ENCODE measurements at places on chromosomes 4 and X.
A peak's percentile ranks its signal among the peaks of the same experiment; 100 is the strongest.

DNA sequence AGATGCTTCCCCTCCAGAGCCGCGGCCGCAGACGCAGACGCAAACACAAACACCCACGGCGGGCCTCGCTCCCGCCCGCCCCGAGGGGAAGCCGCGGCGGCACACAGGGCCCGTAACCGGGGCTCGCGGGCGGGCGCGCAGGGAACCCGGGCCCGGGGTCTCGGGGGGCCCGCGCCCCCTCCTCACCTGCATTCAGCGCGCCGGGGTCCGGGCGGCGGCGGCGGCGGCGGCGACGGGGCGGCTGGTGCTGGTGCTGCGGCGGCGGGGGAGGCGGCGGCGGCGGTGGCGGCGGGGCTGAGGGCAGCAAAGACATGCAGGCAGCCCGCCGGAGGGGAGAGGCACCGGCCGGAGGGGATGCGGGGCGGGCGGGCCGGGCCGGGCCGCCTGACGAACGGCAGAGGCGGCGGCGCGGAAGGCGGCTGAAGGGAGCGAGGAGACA is 255 bp upstream of the CNOT6L start:
- DNase-seq = peak; percentile 93

- DNase-seq = no peak
These were observed 61.3 kb downstream of the LIMCH1 start for GRCh38 chr4:41599192-41599786.

DNA sequence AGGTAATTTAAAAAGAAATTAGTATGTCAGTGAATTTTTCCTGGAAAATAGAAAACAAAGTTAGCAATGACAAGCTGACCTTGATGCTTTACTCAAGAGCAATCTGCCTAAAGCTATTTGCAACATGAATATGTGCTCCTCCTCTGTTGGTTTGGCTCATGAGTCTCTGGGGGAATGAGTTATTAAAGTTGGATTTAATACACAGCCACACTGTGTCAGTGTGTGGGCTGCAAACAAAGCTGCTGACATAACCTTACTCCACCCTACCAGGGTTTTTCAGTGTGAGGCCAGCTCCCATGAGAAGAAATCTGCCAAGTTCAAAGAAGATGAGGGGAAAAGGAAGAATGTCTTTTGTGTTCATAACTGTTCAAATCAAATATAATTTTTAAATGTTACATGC is 280.5 kb downstream of the TLL1 start:
- no peak for DNase-seq

- no peak for DNase-seq
These were observed 17.1 kb downstream of the MYOZ2 start for GRCh38 chr4:119152741-119153140.

DNA sequence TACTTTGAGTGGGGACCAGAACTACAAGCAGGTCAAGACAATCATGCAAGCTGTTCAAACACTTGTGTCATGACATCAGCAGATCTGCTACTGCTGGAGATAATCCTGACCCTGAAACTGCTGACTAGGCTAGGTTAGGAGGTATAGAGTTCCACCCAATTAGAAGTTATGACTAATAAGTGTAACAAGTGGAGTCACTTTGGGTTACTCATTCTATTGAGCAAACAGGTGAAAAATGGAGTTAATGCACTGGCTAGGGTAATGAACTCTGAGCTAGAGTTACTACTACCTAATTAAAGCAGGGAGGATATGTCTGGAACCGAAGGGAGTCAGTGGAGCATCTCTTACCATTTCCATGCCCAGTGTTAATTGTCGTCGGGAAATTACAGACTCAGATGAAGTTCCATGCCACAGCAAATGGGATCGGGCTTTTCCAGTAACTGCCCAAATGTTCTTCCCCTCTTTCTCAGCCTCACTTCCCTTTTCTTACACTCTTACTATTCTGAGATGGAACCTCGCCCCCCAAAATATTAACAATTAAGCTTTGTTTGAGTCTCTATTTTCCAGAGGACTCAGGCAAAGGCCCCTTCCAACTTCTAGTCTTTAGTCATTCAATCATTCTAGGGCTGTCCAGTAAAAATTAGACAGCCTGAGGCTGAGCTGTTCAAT is 19.8 kb upstream of the MANBA start:
- no peak for DNase-seq

GRCh38 chr4:25060241-25060962 is 29.7 kb upstream of the LGI2 start:
- DNase-seq = no peak

GRCh38 chr4:13349096-13349495 is 135.0 kb downstream of the RAB28 start:
- DNase-seq = no peak

GRCh38 chr4:107619066-107619465 is 101.0 kb downstream of the PAPSS1 start:
- DNase-seq = no peak

GRCh38 chr4:140361099-140361498 is 12.3 kb upstream of the SCOC start:
- DNase-seq = no peak

DNA sequence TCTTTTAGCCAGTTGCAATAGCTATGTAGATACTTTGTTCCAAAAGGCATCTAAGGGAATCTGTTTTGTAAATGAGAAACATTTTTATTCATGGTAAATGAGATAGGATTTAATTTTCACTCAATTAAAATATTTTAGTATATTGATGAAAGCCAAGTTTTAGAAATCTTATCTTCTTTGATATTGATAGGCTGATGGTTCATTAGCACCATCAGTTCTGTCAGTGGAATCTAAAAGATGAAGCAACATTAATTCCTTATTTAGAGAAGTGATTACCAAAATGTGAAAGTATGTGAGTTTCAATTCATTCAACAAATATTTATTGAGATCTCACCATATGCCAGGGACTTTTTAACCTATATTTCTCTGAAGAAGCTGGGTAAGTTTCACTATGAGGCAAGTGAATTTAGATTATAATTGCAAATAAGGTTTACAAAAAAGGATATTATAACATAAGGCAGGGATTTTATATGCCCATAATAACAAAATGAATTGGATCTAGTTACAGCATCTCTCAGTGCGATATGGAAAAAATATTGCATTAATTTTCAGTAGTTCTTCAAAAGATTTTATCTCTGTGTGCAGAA is 79.3 kb downstream of the GABRB1 start:
- DNase-seq = no peak

- DNase-seq = no peak
These were observed 268.4 kb downstream of the HS3ST1 start for GRCh38 chr4:11160288-11160687.

DNA sequence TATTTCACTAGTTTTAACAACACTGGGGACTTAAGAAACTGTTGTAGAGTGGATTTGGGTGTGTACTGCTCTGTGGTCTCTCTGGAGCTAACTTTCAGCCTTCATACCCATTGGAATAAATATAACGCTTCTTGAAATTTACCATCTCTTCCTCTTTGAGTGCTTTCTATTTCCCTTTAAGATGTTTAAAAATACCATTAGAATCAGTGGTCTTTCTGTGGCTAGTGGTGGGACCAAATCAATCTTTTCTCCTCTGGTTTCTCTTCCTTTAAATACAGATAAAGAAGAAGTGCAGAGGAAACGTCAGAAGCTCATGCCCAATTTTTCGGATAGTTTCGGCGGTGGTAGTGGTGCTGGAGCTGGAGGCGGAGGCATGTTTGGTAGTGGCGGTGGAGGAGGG is 92.0 kb downstream of the NFKB1 start:
- no peak for DNase-seq

- no peak for DNase-seq
These were observed 34.0 kb upstream of the TBC1D9 start for GRCh38 chr4:140790171-140790570.

GRCh38 chrX:118864063-118864635 is 40.5 kb downstream of the ZCCHC12 start:
- no peak for DNase-seq

- DNase-seq = no peak
These were observed 139.0 kb downstream of the ATP10D start for GRCh38 chr4:47624031-47624441.

DNA sequence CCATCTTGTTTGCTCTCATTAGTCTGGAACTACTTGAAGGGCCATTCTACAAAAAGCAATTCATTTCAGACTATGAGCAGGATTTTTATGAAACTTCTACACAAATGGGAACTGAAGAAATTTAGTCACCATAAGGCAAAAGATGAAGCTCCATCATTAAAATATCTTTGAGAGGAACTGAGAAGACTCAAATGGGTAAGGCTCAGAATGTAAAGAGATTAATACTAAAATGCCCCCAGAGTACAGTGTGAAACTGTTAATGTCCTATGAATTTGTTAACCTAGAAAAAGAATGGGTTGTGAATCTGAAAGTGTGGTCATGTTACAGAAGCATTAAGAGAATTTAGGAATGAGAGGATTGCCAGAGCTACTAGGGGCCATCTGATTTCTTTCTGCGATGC is 77.9 kb upstream of the SLC7A11 start:
- DNase-seq = no peak

- no peak for DNase-seq
These were observed 547 bp upstream of the PDGFRA start for GRCh38 chr4:54228546-54228945.

- no peak for DNase-seq
These were observed 88.7 kb downstream of the DCTD start for GRCh38 chr4:182828360-182829025.

DNA sequence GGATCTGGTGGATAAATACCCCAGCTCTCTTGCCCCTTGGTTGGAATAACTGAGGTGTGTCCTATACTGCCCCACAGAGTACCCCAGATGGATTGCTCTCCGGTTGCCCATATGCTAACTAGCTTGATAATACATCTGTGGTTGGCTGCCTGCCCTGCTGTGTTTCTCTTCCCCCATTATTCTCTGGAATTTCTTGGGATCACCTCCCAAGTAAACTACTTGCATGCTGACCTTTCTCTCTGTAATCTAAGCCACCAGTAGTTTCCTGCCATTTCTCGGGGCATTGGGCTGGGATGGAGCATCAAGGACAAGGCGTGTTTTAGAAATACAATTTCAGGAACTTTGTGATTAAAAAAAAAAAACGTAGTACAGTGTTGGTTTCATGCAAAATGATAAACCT is 25.2 kb downstream of the PPP1R2C start:
- DNase-seq = no peak

DNA sequence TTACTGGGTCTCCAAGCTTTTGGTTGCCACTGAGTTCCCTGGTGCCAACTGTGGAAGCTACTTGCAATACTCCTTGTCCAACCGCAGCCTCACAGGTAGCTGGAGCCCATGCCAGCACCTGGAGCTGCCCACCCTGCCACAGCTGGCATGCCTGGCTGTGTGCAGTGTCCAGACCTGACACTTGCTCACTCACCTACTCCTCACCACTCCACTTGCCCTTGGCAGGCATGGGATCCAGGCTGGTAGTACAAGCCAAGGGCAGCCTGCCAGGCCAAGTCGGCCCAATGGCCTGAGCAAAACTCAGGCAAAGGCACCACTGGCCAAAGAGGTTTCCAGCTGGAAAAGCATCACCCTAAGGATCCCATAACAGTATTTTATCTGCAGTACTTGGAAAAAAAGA is 246.3 kb downstream of the PDGFC start:
- no peak for DNase-seq

DNA sequence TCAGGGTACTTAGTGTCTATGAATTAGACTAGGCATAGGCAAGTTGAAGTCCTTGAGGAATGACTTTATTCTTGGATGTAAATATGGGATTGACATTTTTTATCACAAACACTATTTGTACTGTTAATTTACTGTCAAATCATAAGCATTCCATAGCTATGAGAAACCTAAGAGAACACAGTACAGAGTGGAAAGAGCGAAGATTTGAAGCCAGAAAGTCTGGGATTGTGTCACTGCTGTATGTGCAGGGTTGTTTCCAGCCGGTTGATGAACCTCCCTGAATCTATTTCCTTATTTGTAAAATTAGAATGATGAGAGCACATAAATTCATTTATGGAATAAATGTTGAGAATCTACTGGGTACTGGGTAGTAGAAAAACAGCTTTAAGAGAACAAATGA is 14.4 kb upstream of the KLHL5 start:
- no peak for DNase-seq

DNA sequence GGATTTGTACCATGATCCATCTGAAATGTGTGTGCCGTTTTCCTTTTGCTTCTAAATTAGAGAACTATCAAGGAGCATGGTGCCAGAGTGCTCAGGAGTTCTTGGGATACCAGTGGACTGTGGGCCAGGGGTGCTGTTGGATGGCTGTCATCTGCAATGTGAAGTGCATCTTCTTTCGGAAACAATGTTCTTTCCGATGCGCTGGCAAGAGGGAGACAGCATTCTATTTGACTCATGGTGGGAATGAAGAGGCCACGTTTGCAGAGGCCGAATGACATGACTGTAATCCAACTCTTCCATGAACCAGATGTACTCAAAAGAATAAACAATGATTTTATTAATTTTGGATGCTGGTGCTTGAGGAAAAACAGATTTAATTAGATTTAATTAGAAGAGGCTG is 45.5 kb downstream of the SORCS2 start:
- no peak for DNase-seq

- DNase-seq = no peak
These were observed 541.2 kb upstream of the MAGEB18 start for GRCh38 chrX:25596921-25597320.

GRCh38 chr4:111330786-111331185 is 707.9 kb upstream of the PITX2 start:
- no peak for DNase-seq

GRCh38 chr4:161345741-161346140 is 818.1 kb downstream of the FSTL5 start:
- DNase-seq = no peak

Data from naive B cell (primary cell).